ENCODE measurements at places on chromosomes 12 and 14.

DNA sequence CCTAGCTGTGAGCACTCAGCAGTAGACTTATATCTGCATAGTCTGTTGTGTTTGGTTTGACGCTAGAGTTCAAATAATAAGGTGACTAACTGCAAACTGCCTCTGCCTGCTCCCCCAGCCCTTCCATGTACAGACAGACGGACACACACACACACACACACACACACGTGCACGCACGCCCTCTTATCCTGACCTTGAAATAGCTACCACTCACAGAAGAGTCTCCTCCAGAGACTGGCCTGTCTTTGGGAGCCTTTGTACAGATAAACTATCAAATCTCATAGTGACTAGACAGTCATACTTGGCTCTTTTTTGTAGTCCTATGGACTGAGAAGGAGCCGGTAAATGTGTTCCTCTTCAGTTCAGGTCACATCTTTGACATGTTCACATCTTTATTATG lies 158.4 kb downstream of the FBXL14 start:
- DNase-seq: no peak

- DNase-seq: no peak
These were observed 384.0 kb upstream of the FOXG1 start for GRCh38 chr14:28382444-28383190.

- DNase-seq: no peak
These were observed 448 bp downstream of the TSPAN9 start for GRCh38 chr12:3077572-3078081.

GRCh38 chr12:94736004-94736403 lies 85.6 kb upstream of the TMCC3 start:
- no peak for DNase-seq

DNA sequence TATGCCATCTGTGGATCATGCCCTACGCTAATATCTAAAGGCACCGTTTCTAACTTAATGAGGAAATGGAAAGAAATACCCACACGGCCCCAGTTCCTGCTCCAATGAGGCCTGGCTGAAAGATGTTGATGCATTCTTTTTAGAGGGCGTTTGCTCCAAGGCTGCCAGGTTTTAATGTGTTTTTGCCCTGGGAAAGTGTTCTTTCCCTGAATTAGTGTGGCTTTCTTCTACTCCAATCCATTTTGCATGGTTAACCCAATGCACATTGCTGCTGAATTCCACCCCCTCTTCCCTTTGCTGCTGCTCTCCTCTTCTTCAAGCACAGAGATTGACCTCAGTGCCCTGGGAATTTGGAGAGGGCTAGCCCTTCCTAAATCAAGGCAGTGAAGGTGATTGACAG lies 1.1 kb downstream of the MYF5 start:
- no peak for DNase-seq

GRCh38 chr12:41715256-41715655 lies 429.4 kb downstream of the GXYLT1 start:
- no peak for DNase-seq

GRCh38 chr12:58592475-58593207 lies 327.7 kb downstream of the LRIG3 start:
- DNase-seq: no peak

- DNase-seq: no peak
These were observed 702.9 kb downstream of the TRHDE start for GRCh38 chr12:72974954-72975555.

- no peak for DNase-seq
These were observed 6.3 kb upstream of the BTG1 start for GRCh38 chr12:92151916-92152315.

Measured in activated CD4-positive, alpha-beta T cell treated with anti-CD3 and anti-CD28 coated beads, Interleukin-2, Interleukin-4, amounts not matched to agents 100 ng/mL and 50 ng/mL, durations not matched to agents 16 hours and 8 hours (primary cell).